ENCODE measurements at places on chromosomes 5 and 9.

DNA sequence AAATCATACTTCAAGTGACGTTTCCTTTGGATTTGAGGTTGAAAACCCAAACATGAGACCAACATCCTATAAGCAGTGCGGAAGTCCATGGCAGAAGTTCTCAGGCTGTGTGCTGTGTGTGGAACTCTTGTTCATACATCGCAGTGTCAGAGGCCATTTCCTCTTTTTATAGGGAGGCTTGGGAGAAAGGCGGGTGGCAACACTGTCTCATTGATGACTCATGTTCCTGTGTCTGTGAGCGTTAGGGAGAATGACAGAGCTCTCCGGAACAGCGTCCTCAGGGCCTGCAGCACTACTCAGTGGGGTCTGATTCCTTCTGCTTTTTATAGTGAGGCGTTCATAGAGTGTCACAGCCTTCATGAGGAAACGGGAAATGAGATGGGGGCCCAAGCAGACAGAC lies 98.8 kb upstream of the BASP1 start:
- peak; percentile 12 for DNase-seq

DNA sequence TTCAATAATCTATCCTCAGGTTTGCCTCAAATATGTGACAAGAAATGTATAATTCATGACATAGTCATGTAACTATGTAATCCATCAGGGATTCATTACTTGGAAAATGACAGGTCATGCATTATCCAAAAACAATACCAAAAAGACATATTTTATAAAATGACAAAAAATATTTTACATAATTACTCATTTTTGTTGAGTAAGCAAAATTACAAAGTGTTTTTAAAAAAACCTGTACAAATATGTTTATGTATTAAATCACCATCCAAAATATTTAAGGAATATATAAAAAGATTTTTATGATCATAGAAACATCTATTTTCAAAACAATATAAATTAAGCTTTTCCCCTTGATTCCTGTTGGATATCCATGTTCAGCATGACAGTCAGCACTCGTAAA lies 36.7 kb upstream of the ITGA2 start:
- DNase-seq, result no peak

- no peak for DNase-seq
These were observed 96.7 kb downstream of the NUDT12 start for GRCh38 chr5:103465891-103466290.

DNA sequence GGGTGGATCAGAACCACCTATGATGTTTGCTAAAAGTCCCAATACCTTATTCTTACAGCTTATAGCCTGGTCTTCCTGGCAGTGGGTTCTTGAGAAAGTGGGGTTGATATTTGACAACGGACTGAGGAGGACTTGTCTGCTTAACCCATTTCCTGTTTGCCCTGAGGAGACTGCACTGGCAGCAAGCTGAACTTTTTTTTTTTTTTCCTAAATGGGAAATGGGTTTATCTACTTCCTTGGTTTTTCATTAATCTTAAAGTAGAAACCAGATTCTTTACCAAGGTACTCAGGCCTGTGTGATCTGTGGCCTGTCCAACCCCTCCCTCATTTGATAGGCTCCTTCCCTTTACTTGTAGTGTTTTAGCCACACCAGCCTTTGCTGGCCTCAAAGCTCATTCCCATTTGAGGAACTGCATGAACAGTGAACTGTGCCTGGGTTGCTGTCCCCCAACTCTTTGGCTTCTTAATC lies 47.1 kb downstream of the C9orf57 start:
- DNase-seq, result no peak

DNA sequence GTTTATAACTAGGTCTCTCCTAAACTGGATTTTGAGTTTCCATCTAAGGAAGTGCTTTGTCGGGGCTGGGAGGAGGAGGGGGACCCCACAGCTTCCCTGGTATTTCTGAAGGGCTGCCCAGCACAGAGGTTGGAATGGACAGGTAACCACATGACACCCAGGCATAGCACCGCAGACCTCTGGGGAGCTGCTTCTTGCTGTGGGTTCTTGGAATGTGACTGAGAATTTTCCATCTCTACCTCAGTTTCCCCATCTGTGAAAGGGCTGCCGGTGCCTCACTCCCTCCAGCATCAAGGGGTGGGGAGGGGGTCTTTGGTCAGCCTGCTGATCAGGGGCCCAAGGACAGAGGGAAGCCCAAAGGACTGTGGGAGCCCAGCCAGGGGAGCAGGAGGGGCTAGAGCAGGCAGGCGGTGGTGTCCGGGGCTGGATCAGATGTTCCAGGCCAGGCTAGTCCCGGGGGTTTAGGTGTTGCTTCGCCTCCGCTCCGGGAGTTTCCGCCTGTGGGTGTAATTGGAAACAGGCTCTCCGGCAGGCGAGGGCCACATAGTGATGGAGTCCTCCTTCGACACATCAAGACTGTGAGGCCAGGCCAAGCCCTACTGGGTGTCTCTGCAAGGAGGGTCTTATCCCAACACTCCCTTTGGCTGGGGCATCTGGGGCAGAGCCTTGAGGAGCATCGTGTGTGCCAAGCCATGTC lies 3.3 kb downstream of the OLFML2A start:
- DNase-seq, result no peak
